ENCODE measurements at places on chromosomes 1 and 21.

DNA sequence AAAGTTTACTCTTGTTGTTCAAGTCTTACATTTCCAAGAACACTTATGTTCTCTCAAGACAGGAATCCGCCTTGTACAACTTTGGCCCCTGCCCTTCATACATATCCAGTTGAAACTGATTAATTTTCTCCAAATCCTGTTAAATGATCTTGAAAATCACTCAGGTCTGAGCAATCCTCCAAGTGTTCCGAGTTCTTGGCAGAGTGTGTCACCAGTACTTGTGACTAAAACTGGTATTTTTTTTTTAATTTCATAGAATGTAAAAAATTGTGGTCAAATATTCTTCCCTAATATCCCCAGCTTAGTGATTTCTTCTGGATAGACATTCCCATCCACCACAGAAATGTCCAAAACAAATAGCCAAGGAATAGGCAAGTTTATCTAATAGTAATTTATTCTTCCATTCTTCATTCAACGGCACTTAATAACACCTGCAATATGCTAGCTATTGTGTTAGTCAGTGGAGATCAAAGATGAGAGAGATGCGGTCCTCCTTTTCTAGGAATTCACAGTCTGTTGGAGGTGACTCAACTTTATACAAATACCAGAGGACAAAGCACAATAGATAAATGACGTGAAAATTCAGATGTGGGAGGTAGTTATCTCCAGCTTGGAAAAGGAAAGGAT lies 71.4 kb downstream of the DIRAS3 start:
- no peak for DNase-seq

- no peak for DNase-seq
These were observed 23.4 kb upstream of the IRF2BP2 start for GRCh38 chr1:234633246-234634003.

DNA sequence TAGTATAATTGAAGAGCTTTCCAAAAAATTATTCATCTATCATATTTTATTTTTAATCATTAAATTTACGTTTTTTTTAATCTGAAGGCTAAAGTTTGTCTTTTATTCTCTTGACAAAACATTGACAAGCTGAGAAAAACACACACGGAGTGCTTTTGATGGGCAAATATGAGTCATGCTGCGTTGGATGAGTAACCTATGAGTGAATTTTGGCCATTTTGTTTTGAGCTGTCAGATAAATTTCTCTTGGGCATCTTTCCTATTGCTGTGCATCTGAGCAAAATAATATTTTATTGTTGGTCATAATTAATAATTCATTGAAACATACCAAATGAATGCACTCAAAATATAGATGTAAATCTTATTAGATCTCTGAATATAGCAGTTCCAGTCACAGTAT lies 1144.1 kb upstream of the ADGRL2 start:
- no peak for DNase-seq

GRCh38 chr1:72186733-72187307 lies 95.5 kb downstream of the NEGR1 start:
- peak; percentile 31 for DNase-seq

- no peak for DNase-seq
These were observed 103.1 kb downstream of the IER5 start for GRCh38 chr1:181191494-181192040.

- no peak for DNase-seq
These were observed at the start of gene ECE1 for GRCh38 chr1:21289700-21290545. TSS of gene ECE1 (minus strand) at chr1:21290463. CDS start at chr1:21290414, 49 bp downstream.

GRCh38 chr1:30707412-30708360 lies 15.7 kb downstream of the MATN1 start:
- DNase-seq = peak; percentile 64

DNA sequence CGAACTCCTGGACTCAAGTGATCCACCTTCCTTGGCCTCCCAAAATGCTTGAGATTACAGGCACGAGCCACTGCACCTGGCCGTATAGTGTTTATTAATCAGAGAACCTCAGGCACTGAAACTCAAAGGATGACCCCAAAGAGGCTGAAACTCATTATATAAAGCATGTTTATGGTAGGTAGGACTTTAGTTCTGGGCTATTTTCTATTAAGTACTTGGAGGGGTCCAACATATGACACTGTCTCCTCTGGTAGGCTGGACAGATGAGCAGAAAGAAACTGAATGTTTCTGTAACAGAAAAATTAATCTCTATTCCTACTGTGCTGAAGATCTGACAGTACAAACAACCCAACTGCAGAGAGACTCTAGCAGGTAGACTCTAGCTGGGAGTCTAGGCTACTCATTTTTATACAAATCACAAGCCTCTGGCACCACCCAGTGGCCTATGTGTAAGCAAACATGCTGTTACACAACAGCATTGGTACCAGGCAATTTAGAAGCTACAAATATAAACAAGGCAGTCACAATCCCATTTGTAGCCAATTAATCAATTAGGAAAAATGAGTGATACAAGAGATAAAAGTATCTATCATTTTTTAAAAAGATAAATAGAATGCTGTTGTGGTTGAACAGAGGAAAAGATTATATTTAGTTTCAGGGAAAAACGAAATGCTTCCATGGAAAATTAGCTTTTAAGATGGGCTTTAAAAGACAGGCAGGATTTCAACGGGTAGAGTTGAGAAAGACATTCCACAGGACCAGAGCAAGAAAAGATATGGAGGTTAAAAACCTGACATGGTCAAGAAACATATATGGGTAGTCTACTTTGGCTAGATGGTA lies 10.4 kb downstream of the DCAF8 start:
- peak; percentile 82 for DNase-seq

- DNase-seq = no peak
These were observed 20.7 kb downstream of the PEX14 start for GRCh38 chr1:10495475-10495817.

- peak; percentile 34 for DNase-seq
These were observed 118.2 kb downstream of the RIPK4 start for GRCh38 chr21:41648591-41649031.

GRCh38 chr1:36755303-36756230 lies 272.9 kb upstream of the CSF3R start:
- no peak for DNase-seq

GRCh38 chr1:29197590-29197924 lies 15.9 kb upstream of the SRSF4 start:
- DNase-seq = peak; percentile 64

- DNase-seq = no peak
These were observed 1023.2 kb downstream of the KCNT2 start for GRCh38 chr1:195584870-195585624.

- DNase-seq = no peak
These were observed 14.7 kb upstream of the NPHP4 start for GRCh38 chr1:6006882-6007281.

GRCh38 chr1:234912548-234913277 lies 215.9 kb downstream of the TOMM20 start:
- DNase-seq = no peak

- no peak for DNase-seq
These were observed 86.1 kb downstream of the TGFBR3 start for GRCh38 chr1:91799863-91800262.

GRCh38 chr1:162200096-162200847 lies 130.8 kb downstream of the NOS1AP start:
- peak; percentile 17 for DNase-seq

GRCh38 chr1:1427106-1427819 lies 6.2 kb upstream of the ANKRD65 start:
- no peak for DNase-seq

DNA sequence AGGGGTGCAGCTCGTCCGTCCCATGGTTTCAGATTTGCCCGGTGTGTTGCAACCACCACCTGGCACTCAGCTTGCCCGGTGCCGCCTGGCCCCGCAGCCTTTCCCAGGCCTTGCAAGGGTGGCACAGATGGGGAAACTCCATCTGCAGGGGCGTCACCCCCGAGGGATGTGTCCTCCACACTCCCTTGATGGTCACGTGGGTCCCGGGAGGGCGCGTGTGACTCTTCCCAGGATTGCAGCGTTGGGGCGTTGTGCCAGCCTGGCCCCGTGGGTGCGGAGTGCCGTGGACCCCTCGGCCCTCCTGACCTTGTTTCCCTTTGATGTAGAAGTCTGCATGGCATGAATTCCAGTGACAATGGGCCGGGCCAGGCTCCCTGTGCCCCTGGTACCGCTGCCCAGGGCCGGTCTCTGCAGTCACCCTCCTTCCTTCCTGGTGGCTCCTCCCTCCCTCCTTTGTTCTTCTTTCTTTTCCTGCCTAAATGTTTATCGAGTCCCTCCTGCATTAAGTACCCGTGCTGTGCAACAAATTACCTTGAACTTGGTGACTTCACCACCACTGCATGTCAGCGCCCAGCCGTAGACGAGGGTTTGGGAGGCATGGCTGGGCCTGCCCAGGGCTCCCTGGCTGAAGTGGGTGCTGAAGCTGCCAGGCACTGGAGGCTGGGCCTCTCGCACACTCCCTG lies 22.9 kb downstream of the RRP1 start:
- DNase-seq = peak; percentile 10

GRCh38 chr1:225998560-225999226 lies 450 bp downstream of the SDE2 start:
- peak; percentile 51 for DNase-seq

DNA sequence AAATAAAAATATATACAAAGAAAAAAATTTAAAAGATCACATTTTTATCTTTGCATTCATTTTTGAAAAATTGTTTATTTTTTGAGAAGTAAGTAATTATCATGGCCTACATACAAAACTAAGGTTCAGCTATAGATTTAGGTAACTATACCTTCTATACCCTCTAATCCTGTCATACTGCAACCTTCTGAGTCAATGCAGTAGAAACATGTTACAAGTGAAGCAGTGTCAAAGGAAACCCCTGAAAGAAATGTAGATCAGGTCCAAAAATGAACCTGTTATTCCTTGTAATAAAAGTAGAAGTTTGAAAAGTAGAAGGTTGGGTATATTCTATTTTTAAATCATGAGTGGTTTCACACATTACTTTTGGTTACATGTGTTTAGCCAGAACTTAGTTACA lies 51.3 kb downstream of the PTGS2 start:
- DNase-seq = no peak

GRCh38 chr1:186050360-186050759 lies 316.2 kb downstream of the HMCN1 start:
- DNase-seq = no peak

DNA sequence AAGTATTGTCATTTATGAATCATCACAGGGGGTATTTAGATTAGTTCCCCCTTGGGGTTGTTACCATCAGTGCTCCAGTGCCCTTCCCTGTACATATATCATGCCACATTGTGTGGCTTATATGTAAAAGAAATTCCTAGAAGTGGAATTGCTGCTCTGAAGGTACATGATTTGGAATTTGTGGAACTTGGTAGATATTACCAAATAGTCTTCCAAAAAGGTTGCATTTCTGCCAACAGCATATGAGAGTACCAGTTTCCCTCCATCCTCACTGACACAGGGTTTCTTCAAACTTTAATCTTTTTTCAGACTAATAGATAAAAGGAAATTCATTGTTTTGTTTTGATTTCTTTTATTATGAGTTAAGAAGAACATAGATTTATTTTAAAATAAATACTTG lies 41.3 kb downstream of the AKNAD1 start:
- no peak for DNase-seq

DNA sequence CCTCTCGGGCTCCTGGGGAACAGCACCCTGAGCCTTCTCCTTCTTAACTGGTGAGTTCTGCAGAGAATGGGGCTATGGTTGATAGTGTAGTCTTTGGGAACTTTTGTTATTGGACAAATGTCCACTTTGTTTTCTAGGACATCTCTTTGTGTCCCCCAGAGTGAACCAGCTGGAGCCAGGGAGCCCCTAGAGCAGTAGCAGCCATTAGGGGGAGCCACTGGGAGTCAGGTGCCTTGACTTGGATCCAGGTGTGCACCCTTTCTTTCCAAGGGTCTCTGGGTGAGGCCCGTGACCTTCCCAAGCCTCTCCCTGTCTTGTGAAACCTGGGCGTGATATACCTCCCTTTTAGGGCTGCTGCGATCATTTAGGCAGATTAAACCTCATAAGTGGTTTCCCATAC lies 36.9 kb downstream of the ABCG1 start:
- no peak for DNase-seq

GRCh38 chr21:35925497-35925896 lies 134.8 kb downstream of the SETD4 start:
- no peak for DNase-seq

DNA sequence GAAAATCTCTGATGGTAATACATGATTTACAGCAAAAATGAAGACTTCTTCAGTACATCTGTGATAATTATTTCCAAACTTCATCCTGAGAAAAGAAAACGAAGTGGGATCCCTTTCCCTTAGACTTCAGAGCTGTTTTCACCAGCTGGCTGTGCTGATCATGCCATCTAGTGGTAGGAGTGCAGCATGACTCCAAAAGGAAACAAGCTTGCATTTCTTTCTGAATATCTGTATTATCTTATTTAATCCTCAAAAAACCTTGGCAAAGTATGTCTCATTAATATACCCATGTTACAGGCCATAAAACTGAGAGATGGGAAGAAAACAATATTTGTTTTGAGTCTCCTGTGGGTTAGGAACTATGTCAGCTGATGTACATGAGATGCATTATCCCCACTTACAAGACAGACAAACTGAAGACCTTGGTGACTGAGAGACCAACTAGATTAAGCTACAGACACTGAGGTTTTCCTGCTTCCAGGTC lies 9.8 kb upstream of the GJA8 start:
- DNase-seq = peak; percentile 61

DNA sequence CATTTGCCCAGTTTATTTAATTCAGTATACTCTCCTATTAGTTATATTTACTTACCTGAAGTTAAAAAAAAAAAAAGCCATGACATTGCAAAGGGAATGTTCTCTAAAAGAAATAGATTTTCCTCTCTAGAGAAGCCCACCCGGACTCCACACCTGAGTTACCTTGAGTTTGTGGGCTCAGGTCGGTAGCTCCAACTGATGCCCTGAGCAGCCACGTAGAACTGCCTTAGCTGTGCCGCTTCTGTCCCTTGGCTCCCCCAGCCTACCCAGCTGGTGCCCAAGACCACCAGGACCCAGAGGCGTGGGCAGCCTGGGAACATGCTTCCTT lies 250 bp downstream of the F5 start:
- no peak for DNase-seq

DNA sequence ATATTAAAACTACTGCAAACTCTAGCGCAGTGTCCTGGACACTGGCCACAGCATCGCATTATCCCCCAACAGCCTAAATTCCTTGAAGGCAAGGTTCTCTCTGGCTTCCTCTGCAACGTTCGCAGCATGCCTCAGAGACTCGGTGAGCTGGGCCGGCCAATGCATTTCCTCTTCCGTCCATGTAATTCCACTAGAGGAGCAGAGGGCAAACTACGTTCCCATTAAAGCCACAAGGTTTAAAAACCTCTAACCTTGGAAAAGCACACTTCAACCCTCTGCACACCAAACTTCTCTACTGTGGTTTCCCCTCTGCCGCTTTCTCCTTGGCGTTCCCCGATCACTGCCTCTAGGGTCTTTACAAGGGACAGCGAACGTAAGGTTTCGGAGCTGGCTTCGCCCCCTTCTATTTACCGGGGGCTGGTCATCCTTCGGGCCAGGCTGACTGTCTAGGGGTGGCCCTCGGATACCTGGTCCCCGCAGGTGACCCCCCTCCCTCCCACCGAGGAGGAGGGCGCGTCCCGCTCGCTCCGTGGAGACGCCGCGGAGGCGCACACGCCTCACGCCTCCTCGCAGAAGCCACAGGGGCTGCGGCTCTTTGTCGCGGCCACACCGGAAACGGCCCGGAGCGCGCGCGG lies 456 bp upstream of the SMYD2 start:
- peak; percentile 39 for DNase-seq

Data from fibroblast of villous mesenchyme (primary cell).